Muscle of arm (tissue), 14 donors: ENCODE measurements at places on chromosomes 16 and 17. TPM values are rescaled to one million over a fixed set of nuclear protein-coding genes. Genes with fewer than 3 reads are reported as not detected.
A peak's percentile ranks its signal among the peaks of the same experiment; 100 is the strongest.

- DNase-seq, result no peak
Measured at GRCh38 chr16:28311913-28312312, 19.6 kb downstream of the SBK1 start.

DNA sequence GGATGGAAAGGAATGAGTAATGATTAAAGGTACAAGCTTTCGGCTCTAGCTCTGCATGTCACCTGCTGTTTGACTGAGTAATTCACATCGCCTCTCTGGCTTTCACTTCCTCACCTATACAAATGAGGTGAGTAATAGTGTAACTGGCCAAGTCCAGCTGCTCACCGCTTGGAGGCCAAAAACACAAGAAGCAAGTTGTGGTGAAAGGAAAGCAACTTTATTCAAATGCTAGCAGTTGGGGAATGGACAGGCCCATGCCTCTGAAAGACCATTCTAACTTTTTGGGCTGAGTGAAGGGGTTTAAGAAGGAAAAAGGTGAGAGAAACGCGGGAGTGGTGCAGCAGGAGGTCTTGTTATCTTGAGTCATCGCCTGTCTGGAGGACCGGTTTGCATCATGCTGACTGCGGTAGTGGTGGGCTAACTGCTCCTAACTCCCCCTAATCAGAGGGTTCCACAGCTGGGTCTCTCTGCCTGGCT lies 45.7 kb upstream of the CSNK2A2 start:
- DNase-seq, result no peak

GRCh38 chr17:77327566-77328464 lies 187.0 kb downstream of the SEC14L1 start:
- no peak for DNase-seq

- no peak for DNase-seq
Measured at GRCh38 chr16:85004587-85005205, 6.6 kb downstream of the ZDHHC7 start.

GRCh38 chr16:15811481-15812400 lies 45.1 kb downstream of the MYH11 start:
- DNase-seq, result no peak

DNA sequence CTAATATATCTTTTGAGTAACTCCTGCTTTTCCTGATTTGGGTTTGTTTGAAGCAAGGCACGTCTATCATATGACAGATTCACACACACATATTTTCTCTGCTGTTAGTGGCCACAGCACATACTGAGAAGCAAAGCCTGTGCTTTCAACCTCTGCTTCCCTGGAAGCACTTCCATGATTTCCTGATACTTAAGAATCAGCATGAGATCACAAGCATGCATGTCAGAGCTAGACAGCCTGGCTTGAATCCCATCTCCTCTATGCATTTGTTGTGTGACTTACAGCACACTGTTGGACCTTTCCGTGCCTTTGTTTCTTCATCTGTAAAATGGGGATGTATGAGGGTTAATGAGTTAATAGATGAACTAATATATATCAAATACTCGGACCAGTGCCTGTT lies 151.1 kb upstream of the NOL11 start:
- no peak for DNase-seq

DNA sequence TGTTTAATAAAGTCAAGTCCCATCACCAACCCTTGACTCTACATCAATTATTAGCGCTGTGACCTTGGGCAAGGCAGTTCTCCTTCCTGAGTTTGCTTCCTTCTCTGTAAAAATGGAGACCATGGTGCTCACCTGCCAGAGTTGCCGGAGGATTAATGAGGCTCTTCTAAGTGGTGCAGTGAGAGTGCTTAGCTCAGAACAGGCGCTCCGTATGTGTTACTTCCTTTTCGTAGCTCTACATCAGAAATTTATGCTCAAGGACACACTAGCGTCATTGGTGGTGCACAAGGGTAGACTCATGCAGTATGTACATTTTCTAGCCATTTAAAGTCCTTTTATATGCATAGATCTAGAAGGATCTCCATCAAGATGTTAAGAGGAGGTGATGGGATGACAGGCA lies 17.4 kb upstream of the CMIP start:
- DNase-seq, result no peak

GRCh38 chr16:10683170-10683569 lies 11.6 kb downstream of the TEKT5 start:
- no peak for DNase-seq

- DNase-seq, result no peak
Measured at GRCh38 chr16:10987361-10988163, 43.2 kb downstream of the CLEC16A start.

DNA sequence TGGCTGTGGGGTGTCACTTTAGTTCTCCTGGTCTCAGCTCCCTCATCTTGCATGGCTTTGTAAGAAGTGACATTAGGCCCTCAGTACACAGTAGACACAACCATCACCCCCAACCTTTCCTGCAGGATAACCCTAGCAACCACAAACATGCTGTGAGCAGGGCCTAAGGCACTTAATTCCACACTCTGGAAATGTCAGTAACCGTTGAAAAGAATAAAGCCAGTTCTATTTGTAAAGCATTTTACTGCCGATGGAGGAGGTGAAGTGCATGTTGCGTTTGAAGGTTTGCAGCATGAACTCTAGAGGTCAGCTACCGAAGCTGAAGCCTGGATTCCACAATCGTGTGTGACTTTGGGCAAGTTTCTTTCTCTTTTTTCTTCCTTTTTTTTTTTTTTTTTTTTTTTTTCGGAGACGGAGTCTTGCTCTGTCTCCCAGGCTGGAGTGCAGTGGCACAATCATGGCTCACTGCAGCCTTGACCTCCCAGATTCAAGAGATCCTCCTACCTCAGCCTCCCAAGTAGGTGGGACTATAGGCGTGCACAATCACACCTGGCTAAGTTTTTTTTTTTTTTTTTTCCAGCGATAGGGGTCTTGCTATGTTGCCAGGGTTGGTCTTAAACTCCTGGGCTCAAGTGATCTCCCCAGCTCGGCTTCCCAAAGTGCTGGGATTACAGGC lies 26.1 kb upstream of the TOB1 start:
- DNase-seq, result no peak

- DNase-seq, result no peak
Measured at GRCh38 chr16:84368308-84368996, at the start of gene ATP2C2. Gene ATP2C2, plus strand, starts transcription at chr16:84368538. Its CDS starts 78 bp downstream, at chr16:84368616.

DNA sequence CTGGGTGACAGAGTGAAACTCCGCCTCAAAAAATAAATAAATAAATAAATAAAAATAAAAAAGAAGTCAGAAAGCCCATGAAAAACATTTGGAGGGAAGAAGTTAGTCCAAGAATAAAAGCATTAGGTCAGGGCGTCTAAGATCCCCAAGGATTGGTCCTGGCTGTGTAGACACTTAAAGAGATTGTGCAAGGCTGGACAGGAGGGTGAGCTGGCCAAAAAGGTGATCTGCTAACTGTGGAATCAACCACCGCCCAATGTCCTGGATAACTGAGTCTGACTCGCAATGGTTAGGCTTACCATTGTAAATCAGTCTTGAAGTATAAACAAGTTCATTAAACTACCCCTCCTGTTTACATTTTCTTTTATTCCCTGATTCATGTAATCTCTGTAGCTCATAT lies 8.8 kb upstream of the ABCA8 start:
- DNase-seq, result no peak

DNA sequence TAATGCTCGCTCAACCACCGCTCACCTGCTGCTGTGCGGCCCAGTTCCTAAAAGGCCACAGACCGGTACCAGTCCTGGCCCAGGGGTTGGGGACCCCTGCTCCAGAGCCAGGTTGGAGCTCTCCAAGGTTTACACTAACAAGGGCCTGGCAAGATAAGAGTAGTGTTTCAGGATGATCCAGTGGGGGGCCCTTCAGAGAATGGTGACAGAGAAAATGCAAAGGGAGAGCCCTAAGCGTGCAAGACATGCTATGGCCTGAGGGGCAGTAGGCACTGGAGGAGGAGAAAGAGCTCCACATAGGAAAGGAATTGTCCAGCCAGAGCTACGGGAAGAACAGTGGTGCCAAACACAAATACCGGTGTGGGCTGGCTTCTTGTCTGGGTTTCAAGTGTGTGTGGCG lies 233.4 kb downstream of the STX8 start:
- no peak for DNase-seq

GRCh38 chr17:4110152-4110551 lies 32.7 kb downstream of the ZZEF1 start:
- no peak for DNase-seq

- no peak for DNase-seq
Measured at GRCh38 chr16:27468941-27469531, 67.1 kb downstream of the IL21R start.

DNA sequence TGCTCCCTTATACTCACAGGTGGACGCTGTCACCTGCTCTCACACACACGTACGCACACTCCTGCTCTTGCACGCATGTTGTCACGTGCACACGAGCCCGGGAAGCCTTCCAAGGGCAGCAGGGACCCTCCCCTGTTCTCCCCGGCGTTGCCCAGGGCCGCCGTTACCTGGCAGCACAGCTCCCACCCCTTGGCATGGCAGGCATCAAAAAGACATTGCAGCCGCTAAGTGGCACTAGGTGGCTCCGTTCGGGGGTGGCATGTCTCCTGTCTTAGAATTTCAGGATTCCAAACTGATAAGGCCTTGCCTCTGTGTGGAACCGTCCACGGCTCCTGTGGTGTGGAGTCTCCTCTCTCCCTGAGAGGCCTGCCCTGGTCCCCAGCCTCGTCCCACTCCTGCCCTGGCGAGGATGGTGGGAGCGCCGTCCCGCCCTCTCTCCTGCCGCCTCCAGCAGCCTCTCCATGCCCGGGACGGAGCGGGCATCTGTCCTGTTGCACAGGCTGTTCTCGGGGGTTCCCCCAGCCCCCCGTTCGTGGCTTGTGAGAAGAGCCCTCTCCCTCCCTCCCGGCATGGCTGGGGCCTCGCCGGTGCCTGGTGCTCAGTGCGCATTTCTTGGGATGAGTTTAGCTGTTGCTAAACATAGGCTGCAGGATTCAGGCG lies 126.7 kb upstream of the GSE1 start:
- no peak for DNase-seq

DNA sequence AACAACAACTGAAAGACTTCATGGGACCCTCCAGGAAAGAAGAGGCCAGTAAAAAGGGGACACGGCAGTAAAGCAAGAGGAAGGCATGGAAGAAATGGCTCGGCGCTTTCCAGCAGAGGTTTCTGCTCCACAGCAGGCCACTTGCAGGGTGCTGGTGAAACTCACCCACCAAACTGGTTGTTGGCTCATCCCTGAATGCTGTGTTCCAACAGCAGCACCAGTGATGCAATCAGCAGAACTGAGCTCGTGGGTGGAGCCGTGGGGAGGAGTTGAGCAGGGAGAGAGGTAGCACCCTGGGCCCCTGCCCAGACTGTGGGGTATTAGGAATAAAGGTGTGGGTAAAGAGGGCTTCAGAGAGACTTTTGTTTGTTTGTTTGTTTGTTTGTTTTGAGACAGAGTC lies 62.8 kb upstream of the ADCY9 start:
- no peak for DNase-seq

DNA sequence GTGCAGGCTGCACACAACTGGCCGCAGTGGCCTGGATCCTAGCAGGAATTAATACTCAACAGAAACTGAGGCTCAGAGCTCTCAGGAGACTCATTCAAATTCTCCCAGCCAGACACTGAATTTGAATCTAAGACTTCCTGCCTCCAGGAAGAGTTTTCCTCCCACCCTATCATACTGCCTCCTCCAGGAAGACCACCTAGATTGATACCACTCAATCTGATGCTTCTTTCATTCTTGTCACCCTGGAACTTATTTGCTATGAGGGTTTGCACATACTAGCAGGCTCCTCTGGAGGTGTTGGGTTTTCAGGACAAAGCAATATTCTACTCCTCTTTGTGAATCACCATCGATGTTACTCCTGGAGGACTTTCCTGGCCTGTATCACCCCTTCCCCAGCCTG lies 5.7 kb upstream of the RPL38 start:
- DNase-seq, result no peak

GRCh38 chr16:28010671-28011070 lies 52.8 kb downstream of the GSG1L start:
- no peak for DNase-seq

- DNase-seq, result peak; percentile 71
Measured at GRCh38 chr17:58120195-58120822, 27.9 kb upstream of the OR4D1 start.

GRCh38 chr17:73061161-73061560 lies 31.3 kb downstream of the SLC39A11 start:
- DNase-seq, result no peak

- peak; percentile 86 for DNase-seq
Measured at GRCh38 chr16:71461686-71462648, at the start of gene ZNF23. Gene ZNF23, minus strand, starts transcription at chr16:71462247. Its CDS starts 5,451 bp downstream, at chr16:71456796.

The HAGHL gene
- polyA plus RNA-seq, result 2.3 TPM

The PRKCB gene
- polyA plus RNA-seq, result 0.97 TPM

The ADAD2 gene
- 0.88 TPM for polyA plus RNA-seq

The CDH3 gene
- polyA plus RNA-seq, result 0.44 TPM

The ALDOC gene
- 2.1 TPM for polyA plus RNA-seq

The CCL14 gene
- not detected for polyA plus RNA-seq

The TMEM11 gene
- polyA plus RNA-seq, result 25.1 TPM

The LRRC36 gene
- 0.29 TPM for polyA plus RNA-seq

The MRM1 gene
- polyA plus RNA-seq, result 3.1 TPM

The ACSM2B gene
- polyA plus RNA-seq, result 0.72 TPM

The ASPA gene
- polyA plus RNA-seq, result 1.6 TPM
